ENCODE measurements at places on chromosomes 5 and 9.
A peak's percentile ranks its signal among the peaks of the same experiment; 100 is the strongest.

DNA sequence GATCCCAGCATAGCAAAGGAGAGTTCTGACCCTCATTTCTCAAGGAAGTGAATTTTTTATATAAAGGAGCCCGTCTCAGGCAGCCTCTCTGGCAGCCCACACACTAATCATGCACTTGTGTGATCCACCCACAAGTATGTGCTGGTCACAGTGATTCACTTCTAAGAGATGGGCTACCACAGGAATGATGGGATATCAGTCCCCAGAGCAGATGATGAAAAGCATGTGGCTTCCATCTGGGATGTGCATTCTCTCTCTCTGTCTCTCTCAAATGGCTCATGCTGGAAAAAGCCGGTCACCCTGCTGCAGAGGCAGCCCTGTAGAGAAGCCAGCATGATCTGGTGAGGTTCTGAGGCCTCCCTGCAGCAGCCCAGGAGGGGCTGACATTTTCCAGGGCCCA, 74.2 kb upstream of the ADCY2 start:
- DNase-seq: no peak

DNA sequence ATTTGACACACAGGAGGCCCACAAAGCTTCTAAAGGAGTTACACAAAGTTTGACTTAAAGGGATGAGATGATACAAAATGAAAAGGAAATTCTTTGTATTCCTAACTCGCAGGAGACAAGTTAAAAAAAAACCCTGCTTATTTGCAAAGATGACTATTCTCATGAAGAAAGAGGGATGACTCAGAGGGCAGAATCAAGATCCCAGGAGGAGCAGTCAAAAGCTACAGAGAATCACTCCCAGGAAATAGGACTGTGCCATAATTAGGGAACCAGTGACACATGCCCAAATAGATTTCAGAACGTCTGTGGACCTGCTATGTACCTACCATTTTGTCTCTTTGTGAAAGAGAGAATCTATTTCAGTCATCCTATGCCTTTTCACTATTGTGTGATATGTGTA, 103.5 kb upstream of the ARRDC3 start:
- DNase-seq: no peak

DNA sequence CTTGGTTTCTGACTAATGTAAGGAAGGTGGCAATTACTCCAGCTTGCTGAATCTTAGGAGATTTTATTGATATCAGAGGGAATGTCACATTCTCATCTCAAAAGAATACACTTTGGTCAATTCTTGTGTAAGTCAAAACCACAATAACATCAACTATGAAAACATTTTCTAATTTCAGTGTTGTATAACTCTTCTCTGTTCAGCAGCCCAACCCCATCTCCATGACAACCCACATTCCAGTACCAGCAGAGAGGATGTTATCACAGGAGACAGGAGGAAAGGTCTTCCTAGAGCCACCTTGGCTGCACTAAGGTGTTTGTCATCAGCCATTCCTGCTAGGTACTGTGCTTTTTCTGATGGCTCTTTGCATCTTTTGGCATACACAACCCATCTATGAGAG, 529.1 kb upstream of the BRINP1 start:
- DNase-seq: no peak

DNA sequence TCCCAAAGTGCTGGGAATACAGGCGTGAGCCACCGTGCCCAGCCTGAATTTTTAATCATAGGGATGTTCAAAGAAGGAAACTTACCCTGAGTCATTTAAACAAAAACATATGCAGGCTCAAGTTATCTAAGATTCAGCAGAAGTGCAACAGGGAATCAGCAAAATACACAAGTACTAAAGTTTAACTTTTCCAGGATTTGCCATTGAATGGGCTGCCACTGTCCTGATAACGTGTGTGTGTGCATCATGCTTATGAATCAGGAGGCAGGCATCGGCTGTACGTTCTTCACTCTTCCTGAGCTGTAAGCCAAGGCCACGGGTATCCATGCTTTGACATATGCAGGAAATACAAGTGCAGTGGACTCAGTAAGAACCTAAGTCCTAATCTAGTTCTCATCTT, 48.8 kb upstream of the FST start:
- no peak for DNase-seq

- DNase-seq: no peak
Observed at GRCh38 chr9:99573886-99574285, 247.8 kb upstream of the NR4A3 start.

DNA sequence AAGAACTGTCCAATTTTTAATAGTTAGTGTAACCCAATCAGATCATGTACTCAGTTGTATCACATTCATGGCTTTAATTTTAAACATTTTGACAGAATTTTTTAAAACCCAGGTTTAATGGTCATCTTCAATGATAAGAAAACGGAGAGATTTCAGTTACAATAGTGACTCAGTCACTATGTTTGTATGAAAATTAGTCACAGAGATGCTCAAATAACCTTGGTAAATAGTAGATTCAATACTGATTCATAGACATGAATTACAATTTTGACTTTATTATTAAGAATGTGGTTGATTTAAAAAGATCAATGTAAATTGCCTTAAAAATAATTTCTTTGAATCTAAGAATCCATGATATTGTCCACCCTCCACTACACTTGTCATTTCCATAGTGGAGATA, 64.6 kb upstream of the TYRP1 start:
- DNase-seq: no peak

DNA sequence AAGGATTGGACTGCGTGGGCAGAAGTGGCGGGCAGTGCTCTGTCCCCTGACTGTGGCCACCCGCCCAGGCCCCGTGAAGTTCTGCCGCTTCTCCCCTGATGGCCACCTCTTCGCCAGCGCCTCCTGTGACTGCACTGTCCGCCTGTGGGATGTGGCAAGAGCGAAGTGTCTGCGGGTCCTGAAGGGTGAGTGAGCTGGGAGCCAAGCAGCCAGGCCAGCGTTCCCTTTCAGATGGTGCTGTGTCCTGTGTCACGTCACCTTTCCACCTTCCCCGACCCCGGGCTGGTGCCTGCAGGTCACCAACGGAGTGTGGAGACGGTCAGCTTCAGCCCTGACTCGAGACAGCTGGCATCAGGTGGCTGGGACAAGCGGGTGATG, 2.3 kb downstream of the WDR38 start:
- no peak for DNase-seq

- DNase-seq: no peak
Observed at GRCh38 chr5:115599502-115599901, 2.8 kb downstream of the TICAM2 start.

GRCh38 chr5:83927140-83927733, 206.6 kb upstream of the HAPLN1 start:
- peak; percentile 75 for DNase-seq

GRCh38 chr9:136849960-136850865, 1.0 kb downstream of the PHPT1 start:
- DNase-seq: no peak

GRCh38 chr9:130688072-130688471, 5.5 kb upstream of the EXOSC2 start:
- DNase-seq: no peak

DNA sequence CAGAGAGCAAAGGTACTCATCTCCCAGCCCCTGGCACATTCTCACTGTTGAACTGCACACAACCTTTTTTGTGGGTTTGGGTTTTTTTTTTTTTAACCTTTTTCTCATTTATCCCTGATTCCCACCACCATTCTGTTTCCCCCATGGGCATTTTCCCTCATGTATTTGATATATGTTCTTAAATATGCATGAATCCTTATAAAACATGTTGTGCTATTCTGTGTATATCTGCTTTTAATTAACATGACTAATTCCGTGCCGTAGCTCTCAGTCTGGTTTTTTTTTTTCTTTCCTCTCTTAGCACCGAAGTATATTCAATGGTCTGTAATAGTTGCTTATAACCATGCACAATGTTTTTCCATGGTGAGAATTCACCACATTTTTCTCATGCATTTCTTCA, 204.5 kb downstream of the RGS3 start:
- DNase-seq: no peak

GRCh38 chr5:59729820-59730219, 163.7 kb downstream of the PDE4D start:
- no peak for DNase-seq

- DNase-seq: peak; percentile 88
Observed at GRCh38 chr5:42949348-42950115, 90.6 kb downstream of the ANXA2R start.

DNA sequence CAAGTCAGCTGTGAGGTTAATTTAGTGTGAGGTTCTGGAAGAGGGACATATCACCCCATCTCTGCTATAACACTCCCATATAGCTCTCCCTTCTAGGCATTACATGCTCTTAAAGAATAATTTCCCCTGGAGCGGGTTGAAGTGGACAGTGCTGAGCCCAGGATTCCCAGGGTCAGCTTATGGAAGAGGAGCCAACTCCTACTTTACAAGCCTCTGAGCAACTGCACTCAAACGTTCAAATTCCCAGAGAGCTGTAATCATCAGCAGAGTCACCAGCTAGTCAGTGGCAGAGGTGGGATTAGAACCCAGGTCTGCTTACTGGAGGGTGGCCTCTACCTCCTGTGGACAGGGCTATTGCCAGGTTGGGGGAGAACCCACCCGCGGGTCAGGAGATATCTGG, 1.4 kb downstream of the NEURL1B start:
- DNase-seq: no peak

DNA sequence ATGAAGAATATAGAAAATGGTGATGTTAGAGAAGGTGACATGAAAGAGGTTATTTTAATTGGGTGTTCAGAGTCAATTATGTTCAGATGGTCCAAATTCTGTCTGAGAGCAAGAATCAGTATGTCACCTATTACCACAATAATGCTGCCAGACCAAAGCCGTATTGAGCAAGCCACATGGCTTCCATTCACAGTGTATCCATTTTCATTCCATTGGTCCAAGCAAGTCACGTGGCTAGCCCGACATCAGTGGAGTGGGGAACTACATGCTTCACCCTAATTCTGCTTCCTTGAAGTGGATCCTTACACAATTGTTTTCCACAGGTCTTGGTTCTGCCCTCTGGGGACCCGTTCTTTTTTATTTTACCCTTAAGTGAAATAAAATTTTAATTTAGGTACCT, 413.5 kb downstream of the EBF1 start:
- DNase-seq: peak; percentile 10

GRCh38 chr5:10111571-10111970, 138.1 kb downstream of the ATPSCKMT start:
- DNase-seq: no peak

DNA sequence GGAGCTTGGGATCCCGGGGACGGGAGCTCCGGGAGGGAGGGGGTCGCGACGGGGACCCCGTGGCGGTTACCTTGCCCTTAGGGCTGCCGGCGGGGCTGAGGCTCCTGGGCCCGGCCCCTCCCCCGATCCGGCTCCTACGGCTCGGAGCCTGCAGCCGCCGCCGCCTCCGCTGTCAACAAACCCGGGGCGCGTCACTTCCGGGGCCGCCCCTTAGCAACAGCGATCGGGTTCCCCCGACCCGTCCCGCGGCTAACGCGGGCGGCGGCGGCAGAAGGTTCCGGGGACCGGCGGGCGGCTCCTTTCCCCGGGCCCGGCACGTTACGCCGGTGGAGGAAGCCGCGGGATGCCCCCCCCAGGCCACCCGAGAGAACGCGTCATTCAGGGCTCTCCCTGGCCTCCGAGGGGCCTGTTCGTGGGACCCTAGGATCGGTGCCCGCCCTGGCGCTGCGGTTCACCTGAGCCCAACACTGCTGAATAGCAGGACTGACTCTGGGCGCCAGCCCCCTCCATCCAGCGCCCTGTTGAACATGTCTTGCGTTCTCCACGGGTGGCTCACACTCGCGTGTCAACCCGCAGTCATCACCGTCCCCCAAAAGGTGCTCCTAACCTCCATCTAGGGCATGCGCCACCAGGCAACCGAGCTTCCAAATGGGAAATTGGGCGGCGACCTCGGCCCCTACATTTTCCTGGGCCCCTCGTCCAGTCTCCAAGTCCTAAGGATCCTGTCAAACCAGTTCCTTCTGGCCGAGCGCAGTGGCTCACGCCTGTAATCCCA, at the start of gene ZER1:
Gene ZER1, minus strand, starts transcription at position 183 of the 775 bp plus-strand sequence. CDS start 16,362 bp downstream, outside the sequence.
- peak; percentile 99 for DNase-seq

- no peak for DNase-seq
Observed at GRCh38 chr9:16515879-16516301, 354.6 kb downstream of the BNC2 start.

GRCh38 chr5:15929611-15930263, 249.9 kb downstream of the MARCHF11 start:
- DNase-seq: no peak

DNA sequence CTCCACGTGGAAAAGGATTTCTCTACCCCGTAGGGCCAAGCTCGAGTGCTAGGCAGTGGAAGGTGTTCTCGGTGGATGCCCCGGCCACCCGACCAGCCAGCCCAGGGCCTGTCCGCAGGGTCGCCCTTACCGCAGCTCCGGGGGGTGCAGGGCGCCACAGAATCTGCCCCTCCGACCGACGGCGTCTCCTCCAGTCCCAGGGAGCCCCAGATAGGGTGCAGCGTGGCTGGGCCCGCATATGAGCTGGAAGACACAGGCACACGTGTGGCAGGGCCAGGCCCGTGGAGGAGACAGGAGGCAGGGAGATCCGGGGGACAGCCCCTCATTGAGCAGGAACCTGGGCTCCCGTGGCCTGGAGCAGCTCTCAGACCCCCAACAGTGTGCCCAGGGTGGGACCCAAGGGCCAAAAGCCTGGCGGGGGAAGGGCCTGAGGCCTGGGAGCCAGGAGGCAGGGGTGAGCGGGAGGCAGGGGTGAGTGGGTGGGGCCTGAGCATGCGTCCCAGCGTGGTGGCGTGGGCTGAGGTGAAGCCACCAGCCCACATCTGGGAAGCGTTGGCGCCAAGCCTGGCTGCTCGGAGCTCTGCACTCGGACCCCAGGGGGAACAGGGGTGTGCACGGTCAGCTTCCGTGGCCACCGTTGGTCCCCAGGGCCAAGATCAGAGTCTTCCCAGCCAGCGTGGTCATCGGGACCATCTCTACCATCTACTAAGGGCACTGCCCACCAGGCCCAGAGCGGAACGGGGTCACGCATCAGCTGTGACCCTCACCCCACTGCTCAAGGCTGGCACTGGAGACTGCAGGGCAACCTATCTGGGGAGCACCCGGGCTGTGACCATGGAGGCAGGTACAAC, 22.2 kb downstream of the CCDC187 start:
- DNase-seq: no peak

DNA sequence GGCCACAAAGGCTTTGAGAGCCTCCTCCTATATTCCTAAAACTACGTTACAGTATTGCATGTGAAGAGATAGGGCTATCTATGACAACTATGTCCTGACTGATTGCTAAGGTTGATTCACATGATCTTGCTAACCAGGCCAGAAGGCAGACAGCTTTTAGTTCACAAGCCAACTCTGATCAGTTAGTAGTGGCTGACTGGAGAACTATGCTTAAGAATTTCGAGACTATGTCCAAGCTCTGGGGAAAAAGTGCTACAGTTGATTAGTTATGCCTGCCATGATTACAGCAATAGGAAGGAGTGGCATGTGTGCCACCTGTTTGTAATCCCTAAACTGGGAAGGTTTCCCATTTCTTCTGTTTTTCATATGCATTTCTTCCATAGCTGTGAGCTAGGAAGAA, 223.4 kb downstream of the DOCK8 start:
- DNase-seq: no peak

- DNase-seq: no peak
Observed at GRCh38 chr5:11214864-11215644, 454.0 kb upstream of the DAP start.

DNA sequence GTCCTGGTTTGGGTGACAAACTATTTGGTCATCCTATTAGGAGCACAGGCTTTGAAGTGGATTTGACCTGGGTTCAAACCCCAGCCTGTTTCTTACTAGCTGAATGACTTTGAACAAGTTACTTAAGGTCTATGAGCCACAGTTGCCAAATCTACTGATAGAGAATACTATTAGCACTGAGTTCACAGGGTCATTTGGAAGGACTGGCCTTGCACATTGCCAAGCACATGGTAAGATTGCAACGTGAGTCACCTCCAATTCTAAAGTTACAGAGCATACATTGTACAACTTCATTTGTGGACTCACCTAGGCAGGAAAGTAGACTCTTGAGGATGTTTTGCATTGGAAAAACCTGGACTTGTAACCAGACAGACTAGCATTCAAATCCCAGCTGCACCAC, 38.9 kb downstream of the MFAP3 start:
- no peak for DNase-seq
